ENCODE measurements at places on chromosomes 4 and X. TPM values are rescaled to one million over a fixed set of nuclear protein-coding genes. Genes with fewer than 3 reads are reported as not detected.

GRCh38 chrX:34053931-34054330 lies 78.2 kb downstream of the FAM47A start:
- no peak for DNase-seq

DNA sequence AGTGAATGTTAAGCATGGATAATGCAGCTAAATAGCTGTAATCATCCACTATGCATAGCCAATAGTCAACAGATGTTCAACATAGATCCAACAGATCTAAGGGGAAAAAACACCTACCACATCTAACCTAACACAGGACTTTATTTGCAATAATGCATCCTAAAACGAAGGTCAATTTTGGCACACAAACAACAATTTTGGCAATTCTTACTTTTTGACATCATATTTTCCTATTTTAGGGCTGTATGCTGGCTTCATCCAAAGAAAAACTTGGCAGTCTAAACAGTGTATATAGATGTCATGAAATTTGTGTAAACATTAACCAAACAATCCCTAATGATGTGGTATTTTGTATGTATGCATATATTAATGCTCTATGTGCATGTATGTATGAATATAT lies 33.2 kb downstream of the UNC5C start:
- DNase-seq = no peak

DNA sequence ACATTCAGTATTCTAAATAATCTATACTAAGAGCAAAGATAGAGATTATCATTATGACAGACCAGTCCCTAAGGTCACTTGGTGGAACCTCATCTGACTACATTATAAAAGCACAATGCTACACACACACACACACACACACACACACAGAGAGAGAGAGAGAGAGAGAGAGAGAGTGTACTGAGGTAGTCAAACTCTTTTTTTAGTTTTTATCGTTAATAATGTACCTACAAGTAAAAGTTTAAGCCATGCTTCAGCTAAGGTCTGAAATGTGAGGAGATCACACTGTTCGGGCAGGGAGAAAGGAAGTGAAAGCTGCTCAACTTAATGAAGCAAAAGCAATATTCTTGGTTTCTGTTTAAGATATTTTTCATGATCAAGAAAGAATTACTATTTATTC lies 75.8 kb upstream of the CCDC160 start:
- no peak for DNase-seq

GRCh38 chr4:85968945-85969819 lies 390.7 kb downstream of the MAPK10 start:
- DNase-seq = no peak

- no peak for DNase-seq
Measured at GRCh38 chrX:69299951-69300714, 134.9 kb upstream of the PJA1 start.

DNA sequence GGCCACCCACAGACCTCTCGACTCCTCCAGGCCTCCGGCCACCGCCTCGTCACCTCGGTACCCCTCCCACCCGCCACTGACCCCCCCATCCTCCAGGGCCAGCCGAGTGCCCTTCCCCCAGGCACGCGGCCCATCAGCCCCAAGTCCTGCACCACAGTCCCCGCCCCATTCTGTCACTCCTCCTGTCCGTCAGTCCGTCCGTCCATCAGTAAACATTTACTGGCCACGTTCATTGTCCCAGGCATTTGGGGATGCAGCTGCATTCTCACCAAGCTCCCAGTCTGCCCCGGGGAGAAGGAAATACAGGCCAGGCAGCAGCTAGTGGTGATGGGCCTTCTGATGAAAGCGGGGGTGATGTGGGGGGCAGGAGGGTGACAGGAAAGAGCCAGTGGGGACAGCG lies 35.3 kb upstream of the FGFR3 start:
- no peak for DNase-seq

DNA sequence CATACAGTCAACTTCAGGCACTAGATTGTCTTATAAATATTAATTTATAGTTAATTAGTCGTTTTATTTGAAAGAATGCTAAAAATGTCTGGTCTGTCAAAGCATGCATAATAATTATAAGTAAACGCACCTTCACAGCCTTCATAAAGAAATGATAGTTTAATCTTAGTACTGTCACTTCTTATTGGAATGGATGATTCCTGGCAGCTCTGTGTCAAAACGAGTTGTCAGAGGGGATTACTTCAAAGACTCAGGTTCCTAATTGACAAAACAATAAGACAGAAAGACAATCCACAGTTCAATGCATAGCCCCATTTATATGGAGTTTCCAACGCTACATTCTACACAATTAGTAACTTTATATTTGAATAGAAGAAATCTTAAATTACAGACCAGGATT lies 461.3 kb upstream of the TECRL start:
- DNase-seq = no peak

GRCh38 chr4:41207291-41207831 lies 7.0 kb downstream of the APBB2 start:
- DNase-seq = no peak

GRCh38 chr4:10730019-10730418 lies 45.5 kb upstream of the CLNK start:
- DNase-seq = no peak

- DNase-seq = no peak
Measured at GRCh38 chr4:114180481-114180880, 201.0 kb upstream of the ARSJ start.

The SMPX gene
- total RNA-seq = 2.7 TPM
